Bone marrow (tissue), 2 donors: ENCODE measurements at places on chromosomes 4 and X.

- no peak for DNase-seq
Observed at GRCh38 chr4:138217567-138217966, 24.6 kb downstream of the SLC7A11 start.

DNA sequence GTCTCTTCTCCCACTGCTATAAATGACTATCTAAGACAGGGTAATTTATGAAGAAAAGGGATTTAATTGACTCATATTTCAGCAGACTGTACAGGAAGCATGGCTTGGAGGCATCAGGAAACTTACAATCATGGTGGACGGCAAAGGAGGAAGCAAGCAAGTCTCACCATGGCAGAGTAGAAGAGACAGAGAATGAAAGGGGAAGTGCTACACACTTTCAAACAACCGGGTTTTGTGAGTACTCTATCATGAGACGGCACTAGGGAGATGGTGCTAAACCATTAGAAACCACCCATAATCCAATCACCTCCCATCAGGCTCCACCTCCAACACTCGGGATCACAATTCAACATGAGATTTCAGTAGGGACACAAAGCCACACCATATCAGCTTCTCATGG lies 11.1 kb downstream of the UBE2NL start:
- no peak for DNase-seq

DNA sequence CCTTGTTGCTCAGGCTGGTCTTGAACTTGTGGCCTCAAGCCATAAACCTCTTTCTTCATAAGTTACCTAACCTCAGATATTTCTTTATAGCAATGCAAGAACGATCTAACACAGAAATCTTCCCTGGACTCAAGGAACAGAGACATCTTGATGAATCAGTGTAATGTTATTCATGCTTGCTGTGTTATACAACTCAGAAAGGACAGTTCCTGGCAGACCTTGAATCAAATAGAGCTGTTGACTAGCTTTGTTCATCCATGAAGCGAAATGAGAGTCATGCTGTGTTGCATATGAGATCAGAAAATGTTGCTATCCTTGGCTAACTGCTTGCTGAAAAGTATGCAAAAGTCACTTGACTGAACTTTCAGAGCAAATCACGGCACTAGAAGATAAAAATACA lies 72.6 kb upstream of the ARHGAP24 start:
- no peak for DNase-seq

- no peak for DNase-seq
Observed at GRCh38 chrX:141839856-141840255, 1.7 kb downstream of the MAGEC3 start.

- DNase-seq, result no peak
Observed at GRCh38 chr4:151197247-151197646, 79.7 kb upstream of the PRSS48 start.

DNA sequence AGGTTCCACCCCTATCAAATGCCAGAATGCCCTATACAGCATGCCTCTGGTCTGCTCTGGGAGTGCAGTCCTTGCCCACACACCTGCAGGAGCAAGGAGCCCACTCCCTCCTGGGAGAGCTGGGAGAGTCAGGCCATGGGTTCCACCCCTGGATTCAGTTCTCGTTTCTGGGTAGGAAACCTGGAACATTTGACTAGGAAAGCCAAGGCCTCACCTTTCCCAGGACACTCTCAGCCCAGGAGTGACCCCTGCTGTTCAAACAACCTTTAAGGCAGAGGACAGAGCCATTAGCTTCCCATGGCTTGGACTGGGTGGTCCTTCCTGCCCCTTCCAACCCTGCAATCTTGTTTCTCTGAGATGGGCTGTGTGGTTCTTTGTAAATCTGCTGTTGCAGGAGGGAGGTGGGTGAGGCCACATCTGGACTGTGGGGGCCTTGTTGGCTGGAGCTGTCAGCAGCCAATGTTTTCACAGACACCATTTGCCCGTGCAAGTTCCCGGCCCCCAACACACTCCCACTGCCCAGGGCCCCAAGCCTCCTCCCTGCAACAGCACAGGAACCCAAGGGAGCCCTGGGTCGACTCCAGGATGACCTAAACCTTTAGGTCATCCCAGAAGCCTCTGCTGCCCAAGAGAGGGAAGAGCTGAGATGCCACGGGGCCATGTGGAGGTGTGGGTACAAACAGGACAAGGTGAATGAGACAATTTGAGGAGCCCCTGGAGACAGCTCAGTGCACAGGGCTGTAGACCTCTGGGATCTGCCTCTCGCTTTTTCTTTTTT lies 104.4 kb downstream of the PJA1 start:
- no peak for DNase-seq

GRCh38 chr4:40309250-40309774 lies 25.8 kb upstream of the CHRNA9 start:
- DNase-seq, result no peak

- DNase-seq, result no peak
Observed at GRCh38 chrX:23195761-23196160, 138.9 kb upstream of the PTCHD1 start.

DNA sequence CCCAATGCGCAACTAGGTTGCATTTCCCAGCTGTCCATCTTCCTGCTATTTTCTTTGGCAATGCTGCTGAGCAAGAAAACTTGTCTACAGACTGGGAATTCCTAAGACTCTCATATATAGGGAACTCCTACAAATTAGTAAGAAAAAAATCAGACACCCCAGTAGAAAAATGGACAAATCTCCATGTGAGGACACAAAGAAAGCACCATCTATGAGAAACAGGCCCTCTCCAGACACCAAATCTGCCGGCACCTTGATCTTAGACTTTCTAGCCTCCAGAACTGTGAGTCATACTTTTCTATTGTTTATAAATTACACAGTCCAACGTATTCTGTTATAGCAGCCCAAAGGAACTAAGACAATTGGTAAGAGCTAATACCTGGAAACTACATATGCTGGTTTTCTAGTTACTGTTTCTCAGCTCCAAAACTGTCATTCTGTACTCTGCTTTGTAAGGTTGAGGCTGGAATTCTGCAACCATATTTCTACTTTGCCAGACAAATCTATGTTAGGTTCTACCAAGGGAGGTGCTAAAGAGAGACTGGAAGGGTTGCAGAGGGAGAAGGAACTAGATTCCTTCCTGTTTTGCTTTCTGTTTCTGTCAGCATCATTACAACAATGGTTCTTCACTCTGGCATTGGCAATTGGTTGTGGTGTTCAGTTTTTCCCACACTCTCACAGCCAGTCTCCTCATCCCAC lies 35.7 kb upstream of the FAM241A start:
- no peak for DNase-seq

DNA sequence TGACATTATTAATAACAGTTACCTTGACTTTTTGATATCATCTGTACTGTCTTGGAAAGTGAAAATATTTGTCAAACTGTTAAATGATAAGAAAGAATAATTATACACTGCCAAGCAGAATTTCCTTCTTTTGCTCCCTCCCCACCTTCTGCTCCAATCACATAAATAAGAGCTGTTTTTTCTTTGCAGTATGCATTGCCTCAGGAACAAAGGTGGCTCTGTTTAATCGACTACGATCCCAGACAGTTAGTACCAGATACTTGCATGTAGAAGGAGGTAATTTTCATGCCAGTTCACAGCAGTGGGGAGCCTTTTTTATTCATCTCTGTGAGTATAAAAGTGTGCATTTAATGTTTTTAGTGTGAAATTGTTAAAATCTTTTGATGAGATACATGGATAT lies 66.1 kb downstream of the CCKAR start:
- DNase-seq, result no peak
